ENCODE measurements at places on chromosomes 3 and 15. TPM values are rescaled to one million over a fixed set of nuclear protein-coding genes. Genes with fewer than 3 reads are reported as not detected.
A peak's percentile ranks its signal among the peaks of the same experiment; 100 is the strongest.

Gene PARP15
- 6.8 TPM for total RNA-seq

Gene HDC
- 10.0 TPM for total RNA-seq

Gene CACNA1D
- total RNA-seq = 1.0 TPM

Gene SNX22
- 1.2 TPM for total RNA-seq

Gene CATSPER2
- total RNA-seq = 3.2 TPM

Gene ADAMTSL3
- total RNA-seq = 8.4 TPM

Gene FEZF2
- total RNA-seq = not detected

Gene CYP19A1
- not detected for total RNA-seq

Gene AQP9
- 12.2 TPM for total RNA-seq

Gene GP9
- total RNA-seq = not detected

DNA sequence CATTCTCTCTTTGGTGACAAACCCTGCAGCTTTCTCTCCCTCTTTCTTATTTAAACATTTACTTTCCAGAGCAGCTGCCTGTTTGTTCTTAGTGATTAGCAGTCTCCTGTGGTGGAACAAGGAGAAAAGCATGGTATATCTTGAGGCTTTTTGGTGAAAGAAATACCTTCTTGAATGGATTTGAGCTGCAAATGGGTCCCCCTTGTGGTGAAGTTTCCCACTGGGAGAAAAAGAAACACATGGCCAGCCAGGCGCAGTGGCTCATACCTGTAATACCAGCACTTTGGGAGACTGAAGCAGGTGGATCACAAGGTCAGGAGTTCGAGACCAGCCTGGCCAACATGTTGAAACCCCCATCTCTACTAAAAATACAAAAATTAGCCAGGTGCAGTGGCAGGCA, 48.3 kb upstream of the ACP3 start:
- DNase-seq = no peak

DNA sequence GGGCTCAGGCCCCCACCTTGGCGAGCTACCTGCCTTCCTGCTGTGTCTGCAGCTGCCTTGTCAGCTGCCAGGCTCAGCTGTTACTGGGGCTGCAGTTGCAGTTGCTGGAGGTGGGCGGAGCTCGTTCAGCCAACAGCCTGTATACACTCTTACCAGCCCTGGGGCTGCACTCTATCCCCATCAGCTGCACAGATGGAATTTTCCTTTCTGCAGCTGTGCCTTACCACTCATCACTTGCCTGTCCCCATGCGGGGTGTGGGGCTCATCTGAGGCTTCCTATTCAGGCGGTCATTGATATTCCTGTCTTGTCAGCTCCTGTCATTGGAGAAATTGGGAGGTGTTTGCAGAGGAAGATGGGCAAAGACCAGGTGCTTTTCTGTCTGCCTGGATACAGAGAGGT, 9.1 kb upstream of the SYN2 start:
- DNase-seq = no peak

DNA sequence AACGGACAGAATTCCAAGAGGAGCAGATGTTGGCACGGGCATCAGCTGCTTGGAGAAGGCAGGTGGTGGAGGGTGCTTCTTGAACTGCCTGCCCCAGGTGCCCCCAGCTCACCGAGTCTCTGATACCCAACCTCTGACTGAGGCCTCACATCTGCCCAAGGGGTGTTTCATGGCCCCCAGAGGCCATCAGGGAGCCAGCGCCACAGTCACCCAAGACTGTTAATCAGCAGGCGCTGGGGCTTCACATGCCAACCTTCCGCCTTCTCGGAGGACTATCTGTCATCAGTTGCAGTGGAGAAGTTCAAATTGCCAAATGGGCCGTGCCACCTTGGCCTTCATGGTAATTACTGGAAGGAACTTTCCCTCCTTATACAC, 61.9 kb upstream of the SLC6A1 start:
- no peak for DNase-seq

DNA sequence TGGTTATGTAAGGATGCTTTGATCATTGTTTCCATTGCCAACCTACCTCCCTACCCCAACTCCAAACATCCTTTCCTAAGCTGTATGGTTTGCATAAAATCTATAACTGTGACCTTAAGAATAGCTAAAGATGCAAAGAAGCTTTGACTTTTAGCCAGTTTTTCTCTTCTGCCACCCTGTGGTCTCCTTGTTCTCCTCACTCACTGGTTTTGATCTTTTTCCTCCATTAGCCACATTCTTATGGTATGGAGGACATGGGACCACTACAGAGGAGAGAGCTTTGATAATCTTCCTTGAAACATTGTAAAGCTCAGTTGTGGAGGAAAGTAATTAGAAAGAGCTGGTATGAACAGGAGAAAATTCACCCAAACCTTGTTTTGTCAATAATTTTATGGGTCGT, 115.9 kb downstream of the NEK11 start:
- no peak for DNase-seq

- no peak for DNase-seq
These were observed 36.4 kb upstream of the LAMP3 start for GRCh38 chr3:183198939-183199338.

GRCh38 chr3:138824114-138824506, 10.6 kb downstream of the PIK3CB start:
- DNase-seq = no peak

DNA sequence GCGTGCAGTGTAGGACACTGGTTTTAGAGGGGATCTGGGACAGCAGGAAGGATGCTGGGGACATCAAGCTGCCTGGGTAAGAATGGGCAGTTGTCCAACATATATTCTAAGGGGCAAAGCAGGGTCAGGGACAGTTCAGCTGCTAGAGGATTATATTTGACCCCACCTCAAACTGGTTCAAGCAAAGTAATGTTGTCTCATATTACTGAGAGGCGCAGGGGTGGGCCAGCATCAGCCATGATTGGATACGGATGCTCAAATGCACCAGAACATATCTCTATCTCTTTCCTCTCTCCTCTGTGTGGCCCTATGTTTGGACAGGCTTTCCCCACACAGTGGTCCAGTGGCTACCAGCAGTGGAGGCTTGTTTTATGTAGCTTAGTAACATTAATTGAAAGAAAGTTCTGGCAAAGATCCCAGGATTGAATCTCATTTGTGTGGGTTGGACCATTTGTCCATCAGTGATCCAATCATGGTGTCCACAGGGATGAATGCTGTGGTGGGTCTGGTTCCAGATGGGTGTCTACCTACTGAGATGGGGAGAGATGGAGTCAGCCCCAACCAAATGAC, 49.8 kb upstream of the RGMA start:
- DNase-seq = no peak

GRCh38 chr15:101373577-101373976, 78.5 kb upstream of the SNRPA1 start:
- no peak for DNase-seq

DNA sequence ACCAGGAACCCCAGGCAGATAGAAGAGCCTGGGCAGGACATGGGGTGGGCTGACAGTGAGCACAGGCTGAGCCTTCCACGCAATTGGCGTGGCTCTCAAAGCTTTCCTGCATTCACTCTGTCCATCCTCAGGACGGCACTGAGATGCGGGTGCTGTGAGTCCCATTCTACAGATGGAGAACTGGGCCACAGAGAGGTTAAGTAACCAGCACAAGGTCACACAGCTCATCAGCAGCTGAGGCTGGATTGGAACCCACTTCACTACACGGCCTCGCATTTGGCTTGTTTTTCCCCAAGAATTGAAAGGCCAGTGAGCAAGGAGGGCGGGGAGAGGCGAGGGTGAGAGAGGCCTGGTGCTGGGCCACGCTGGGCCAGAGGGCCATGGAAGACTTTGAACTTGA, 36.0 kb upstream of the GRIP2 start:
- DNase-seq = no peak

DNA sequence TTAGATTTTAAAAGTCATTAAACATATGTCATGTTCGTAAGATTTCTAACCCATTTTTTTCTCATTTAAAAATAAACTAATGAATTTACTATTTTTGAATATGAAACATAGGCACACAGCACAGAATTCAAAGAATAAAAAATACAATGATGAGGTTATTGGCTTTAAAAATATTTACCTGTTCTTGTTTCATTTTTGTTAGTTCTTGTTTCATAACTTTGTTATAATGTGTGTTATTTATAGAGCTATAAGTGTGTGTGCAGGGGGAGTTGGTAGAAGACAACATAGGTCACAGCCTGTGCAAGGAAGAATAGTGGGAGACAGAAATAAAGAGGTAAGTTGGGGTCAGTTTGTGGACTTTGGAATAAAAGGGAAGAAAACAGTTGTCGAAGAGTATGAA, 30.8 kb upstream of the NRROS start:
- DNase-seq = no peak

GRCh38 chr3:55675478-55675877, 188.4 kb upstream of the WNT5A start:
- DNase-seq = no peak

DNA sequence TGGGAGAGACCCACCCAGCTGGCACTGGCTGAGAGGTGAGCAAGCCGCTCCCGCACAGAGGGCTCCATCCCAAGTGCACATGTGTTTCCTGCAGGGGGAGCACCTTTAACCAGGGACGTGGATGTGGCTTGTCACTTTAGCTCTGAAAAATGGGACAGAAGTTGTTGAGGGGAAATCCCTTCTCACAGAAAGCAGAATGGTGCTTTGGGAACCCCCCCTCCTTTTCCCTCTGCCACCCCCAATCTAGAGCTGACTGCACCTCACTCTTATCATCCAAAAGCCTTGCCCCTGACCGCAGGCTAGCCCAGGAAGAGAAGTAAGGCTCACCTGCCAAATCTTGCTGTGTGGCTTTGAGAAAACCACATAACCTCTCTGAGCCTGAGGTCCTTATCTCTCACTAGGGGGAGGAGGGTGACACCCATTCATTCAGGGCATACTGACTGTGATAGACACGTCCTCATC, 77.9 kb downstream of the RPN1 start:
- no peak for DNase-seq

DNA sequence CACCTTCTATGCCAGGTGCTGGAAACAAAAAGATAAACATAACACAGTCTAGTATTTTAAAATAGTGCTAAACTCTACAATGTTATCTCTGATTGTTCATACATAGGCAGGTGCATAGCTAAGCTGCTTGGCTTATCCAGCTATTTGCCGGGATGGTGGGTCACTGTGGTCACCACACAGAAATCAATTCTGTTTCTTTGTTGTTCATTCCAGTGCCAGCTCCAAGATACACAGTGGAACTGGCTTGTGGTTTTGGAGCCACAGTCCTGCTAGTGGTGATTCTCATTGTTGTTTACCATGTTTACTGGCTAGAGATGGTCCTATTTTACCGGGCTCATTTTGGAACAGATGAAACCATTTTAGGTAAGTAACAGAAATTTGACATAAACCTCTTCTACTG, 130.2 kb downstream of the IL1RAP start:
- DNase-seq = no peak

- no peak for DNase-seq
These were observed 98.1 kb downstream of the DNAJB8 start for GRCh38 chr3:128368626-128369025.

DNA sequence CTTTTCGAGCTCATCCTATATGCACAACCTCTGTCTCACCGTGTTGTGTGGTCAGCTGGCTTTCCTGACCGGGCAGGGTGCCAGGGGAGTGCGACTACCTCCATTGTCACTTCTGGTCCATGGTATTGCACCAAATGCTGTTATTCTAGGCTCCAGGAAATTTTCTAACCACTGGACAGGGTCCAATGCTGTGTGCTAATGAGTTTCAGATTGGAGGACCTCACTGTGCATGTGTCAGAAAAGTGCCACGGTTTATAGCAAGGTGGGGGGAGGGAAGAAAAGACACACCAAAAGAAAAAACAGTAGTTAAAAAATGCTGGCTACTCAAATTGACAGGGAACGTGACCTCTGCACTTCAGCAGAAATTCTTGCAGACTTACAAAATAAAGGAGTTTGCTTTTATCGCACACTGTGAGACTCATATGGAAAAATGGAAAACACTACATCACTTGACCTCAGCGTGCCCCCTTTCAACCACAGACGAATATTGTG, 480.1 kb downstream of the FOXP1 start:
- DNase-seq = peak; percentile 31
